Hematopoietic multipotent progenitor cell treated with erythropoietin and hydrocortisone succinate and interleukin-3 and kit ligand, for 6 days (in vitro differentiated cells): ENCODE measurements at places on chromosomes 11 and 22.

DNA sequence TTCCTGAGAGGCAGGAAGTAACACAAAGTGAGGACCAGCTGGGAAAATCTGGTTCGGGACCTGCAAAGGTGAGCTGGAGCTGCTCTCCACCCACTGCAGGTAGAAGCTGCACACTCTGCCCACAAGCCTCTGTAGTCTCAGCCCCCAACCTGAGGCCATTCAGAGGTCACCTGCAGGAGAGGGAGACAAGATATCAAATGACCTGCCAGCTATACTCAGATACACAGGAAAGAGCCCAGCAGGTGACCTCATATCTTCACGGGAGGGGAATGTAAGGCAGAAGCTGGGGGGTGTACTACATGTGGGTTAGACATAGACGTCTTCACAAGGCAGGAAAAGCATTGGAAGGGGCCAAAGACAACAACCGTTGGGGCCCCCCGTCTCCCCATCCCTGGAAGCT, 86.1 kb downstream of the APIP start:
- no peak for DNase-seq

DNA sequence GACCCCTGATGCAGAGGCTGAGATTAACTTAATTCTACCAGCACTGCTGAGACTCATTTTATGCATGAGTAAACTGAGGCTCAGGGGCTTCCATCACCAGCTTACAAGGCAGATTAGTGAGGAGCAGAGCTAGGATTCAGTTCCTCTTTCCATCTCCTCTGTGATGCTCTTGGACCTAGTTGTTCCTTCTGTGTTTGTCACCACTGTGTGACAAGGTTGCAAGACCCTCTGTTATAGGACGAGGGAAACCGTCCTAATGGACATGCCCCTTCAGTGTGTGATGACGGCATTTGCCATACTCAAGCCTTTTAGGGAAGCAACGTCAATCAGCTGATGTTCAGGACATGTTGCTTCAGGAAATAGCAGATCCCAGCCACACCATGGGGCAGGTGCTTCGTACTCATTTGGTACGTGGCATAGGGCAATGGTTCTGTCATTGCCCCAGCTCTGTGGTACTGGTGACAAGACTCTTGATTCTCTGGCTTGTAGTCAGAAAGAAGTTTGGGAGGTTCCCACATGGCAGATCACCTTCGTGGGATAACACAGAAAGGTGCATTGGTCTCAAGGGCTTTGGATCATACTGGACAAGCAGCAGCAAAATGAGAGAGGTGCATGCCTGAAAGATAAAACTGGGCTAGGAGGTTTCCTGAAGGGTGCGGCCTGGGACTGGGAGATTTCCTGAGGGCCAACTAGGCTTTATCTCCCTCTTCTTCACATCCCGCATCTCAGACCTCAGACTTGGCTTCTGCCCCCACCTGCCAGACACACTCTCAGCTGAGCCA, 23.9 kb upstream of the CD44 start:
- DNase-seq, result no peak

DNA sequence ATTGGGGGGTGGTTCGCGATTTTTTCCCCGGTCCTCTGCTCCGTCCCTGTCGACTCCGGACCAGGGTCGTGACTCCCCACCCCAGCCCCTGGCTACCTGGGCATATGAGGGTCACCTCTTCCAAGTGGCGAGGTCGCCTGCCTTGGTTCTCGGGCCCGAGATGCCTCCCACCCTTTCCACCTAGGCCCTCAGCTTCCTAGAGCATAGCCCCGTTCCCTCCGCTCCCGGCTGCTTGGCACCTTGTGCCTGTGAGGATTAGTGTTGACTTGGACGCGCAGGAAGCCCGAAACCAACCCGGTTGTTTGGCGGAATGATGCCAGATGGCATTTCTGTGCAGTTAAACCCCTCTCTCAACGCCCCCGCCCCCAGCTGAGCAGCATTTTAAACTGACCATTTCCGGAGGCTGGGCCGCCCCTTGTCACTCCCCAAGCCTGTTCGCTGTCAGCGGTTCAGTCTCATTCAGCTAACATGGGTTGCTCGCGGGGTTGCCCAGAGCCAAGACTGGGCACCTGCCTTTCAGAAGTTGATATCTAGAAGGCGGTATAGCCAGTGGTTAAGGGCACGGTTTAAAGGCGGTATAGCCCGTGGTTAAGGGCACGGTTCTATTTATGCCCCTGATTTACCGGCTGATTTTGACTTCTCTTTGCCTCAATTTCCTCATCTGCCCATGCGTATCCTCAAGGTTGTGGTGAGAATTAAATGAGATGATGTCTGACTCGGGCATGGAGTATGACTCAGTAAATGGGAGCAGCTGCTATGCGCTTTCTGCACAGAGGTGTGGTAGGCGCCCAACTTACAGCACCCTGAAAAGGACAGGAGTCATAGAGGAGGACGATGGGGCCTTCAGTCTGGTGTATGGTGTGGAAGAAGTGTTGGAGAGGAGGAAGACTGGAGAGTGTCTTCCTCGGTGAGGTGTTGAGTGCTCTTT, 639 bp downstream of the INCENP start:
- peak; percentile 66 for DNase-seq

GRCh38 chr11:134978388-134979088, 566.5 kb upstream of the B3GAT1 start:
- no peak for DNase-seq

- DNase-seq, result no peak
Observed at GRCh38 chr11:20211691-20212090, 51.4 kb upstream of the DBX1 start.

- DNase-seq, result no peak
Observed at GRCh38 chr11:7450836-7451235, 34.5 kb upstream of the OLFML1 start.

GRCh38 chr22:42884616-42885375, 27.7 kb upstream of the ARFGAP3 start:
- no peak for DNase-seq

GRCh38 chr22:32342977-32343376, 14.7 kb upstream of the RFPL3 start:
- no peak for DNase-seq

DNA sequence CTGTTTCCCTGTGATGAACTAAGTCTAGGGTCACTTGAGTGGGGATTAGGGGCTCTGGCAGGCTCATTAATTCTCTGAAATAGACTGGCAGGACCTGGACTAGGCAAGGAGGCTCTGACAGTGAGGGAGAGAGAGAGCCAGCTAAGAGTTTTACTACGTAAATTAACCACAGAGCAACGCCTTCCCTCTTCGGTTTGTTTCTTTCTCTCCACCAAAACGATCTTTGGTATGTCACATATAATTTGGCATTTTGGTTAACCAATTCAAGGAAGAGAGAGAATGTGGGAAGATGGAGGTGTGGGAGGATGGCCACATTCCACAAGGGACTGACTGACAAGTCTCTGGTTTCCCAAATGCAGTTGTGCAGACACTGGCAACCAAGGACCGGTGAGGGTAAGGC, 27.9 kb downstream of the ATG16L2 start:
- no peak for DNase-seq

DNA sequence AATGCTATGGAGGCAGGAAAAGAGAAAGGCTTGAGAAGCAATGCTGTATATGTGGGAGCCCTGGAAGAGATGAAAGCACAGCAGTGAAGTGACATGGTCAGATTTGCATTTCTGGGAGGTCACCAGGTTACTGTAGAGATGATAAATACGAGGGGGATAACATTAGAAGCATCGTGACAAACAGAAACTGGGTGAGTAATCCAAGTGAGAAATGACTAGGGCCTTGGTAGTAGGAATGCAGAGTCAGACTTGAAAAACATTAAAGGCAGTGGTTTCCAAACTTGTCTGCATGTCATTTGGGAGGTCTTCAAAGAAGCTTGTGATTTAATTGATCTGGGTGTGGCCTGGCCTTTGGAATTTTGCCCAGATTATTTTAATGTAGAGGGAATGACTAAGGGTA, 43.9 kb downstream of the CCDC34 start:
- no peak for DNase-seq

- peak; percentile 86 for DNase-seq
Observed at GRCh38 chr22:39722501-39722900, 151.9 kb downstream of the CACNA1I start.

- DNase-seq, result peak; percentile 52
Observed at GRCh38 chr11:58286249-58286648, 18.2 kb upstream of the OR10W1 start.

DNA sequence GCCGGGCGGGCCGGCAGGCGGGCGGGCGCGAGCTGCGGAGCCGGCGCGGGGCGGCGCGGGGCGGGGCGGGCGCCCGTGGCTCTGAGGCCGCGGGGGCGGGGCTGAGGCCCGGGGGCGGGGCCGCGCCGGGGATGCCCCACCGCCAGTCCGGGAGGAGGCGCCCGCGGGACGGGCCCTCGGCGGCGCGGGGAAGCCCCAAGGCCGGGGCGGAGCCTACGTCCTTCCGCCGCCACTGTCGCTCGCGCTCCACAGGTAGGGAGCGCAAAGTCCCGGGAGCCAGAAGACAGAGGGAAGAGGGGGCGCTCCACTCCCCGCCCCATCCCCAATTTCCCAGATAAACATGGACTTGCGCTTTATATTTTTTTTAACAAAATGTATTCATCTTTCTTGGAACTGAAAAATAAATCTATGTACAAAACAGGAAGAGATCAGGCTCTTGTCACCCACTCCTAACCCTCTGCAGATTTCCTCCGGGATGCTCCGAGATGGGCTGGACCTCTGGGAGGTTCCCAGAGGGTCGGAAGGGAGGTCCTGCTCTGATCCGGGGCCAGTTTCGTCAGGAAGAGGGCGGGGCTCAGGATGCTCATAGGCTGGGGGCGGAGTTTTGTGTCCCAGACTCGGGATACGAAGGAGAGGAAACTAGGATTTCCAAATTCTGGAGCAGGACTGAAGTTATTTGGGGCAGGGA, at the start of gene MAP4K2:
MAP4K2 (minus strand) TSS at position 57 of the 688 bp plus-strand sequence. CDS start 65 bp downstream, outside the sequence.
- peak; percentile 90 for DNase-seq

GRCh38 chr11:28461338-28461737, 353.1 kb downstream of the METTL15 start:
- no peak for DNase-seq

DNA sequence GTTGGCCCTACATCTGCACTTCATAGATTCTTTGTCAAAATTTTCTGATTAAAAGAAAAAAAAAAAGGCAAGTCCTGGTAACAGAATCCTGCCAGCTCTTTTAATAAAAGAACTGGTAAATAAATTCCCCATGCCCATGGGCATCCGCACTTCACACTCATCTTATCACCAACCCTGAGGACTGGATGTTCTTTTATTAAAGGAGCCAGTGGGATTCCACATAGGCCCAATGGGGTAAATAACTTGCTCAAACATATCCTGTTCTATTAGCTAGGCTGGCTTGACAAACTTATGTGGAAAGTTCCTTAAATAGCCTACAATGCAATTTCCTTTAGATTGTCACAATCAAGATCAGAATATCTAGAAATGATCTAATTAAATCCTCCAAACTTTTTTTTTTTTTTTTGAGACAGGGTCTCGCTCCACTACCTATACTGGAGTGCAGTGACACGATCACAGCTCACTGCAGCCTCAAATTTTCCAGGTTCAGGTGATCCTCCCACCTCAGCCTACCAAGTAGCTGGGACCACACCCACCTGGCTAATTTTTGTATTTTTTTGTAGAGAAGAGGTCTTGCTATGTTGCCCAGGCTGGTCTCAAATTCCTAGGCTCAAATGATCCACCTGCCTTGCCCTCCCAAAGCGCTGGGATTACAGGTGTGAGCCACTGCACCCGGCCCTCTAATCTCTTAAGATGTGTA, 380.9 kb downstream of the LARGE1 start:
- DNase-seq, result no peak

GRCh38 chr22:31637891-31638618, 24.0 kb downstream of the PISD start:
- DNase-seq, result peak; percentile 88

GRCh38 chr11:61657566-61658290, 22.5 kb upstream of the DAGLA start:
- no peak for DNase-seq
